Activated CD8-positive, alpha-beta memory T cell treated with anti-CD3 and anti-CD28 coated beads for 1 hour (primary cell): ENCODE measurements at places on chromosomes 5 and 9.

DNA sequence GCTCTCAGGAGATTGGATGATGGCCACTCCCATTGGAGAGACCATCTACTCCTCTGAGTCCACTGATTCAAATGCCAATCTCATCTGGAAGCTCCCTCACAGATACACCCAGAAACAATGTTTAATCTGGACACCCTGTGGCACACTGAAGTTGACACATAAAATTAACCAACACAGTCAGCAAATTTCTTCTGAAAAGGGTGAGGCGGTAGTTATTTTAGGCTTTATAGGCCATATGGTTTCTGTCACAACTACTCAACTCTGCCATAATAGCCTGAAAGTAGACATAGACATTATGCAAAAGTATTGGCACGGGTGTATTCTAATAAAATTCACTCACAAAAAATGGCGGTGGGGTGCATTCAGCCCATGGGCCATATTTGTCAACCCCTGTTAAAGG, 244.5 kb upstream of the VLDLR start:
- DNase-seq, result no peak

DNA sequence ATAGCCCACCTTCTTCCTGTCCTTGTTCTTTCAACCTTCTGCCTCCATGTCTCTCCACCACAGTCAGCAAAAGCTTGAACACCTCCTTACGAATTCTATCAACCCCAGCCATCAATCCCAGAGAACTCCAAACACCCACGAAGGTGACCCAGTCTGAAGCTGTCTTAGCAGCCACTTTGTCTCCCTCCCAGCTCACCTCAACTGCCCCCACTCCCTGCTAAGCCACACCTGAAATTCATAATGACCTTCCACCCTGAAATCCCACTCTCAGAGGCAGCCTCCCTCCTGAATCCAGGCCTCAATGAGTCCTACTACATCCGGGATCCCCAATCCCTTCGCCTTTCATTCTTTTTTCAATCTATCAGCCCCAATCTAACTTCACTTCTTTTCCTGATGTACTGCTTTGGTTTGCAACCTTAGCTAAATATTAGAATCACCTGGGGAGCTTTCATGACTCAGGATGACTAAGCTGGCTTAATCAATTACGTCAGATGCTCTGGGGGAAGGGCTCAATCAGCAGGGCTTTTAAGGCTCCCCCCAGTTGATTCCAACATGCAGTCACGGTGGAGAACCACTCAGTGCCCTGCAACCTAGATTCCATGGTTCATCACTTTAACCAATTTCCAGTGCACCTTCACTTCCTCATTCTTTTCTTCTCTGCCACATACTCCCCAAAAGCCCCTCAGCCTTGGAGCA, 32.2 kb downstream of the BHMT start:
- no peak for DNase-seq

DNA sequence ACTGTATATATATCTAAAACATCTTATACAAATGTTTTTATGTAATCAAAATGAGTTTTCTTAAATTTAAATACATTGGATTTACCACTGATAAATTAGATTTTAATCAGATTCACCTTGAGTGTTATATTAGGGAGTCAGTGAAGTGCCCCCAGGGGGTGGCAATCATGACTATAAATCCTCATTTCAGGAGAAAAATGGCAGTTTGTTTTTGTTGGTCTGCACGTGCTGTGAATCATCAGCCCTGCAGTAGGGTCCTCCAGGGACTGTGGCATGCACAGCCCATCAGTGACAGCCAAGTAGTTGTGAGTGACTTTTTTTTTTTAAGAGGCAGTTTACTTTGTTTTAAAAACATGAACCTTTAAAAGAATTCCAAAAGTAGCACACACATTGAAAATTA, 65.2 kb downstream of the ZSWIM6 start:
- DNase-seq, result no peak

- DNase-seq, result no peak
These were observed 1.4 kb downstream of the RAPGEF1 start for GRCh38 chr9:131738293-131739132.

GRCh38 chr5:176824604-176825003, 14.2 kb downstream of the UNC5A start:
- no peak for DNase-seq

- no peak for DNase-seq
These were observed 332.4 kb downstream of the NTRK2 start for GRCh38 chr9:85001925-85002324.

- DNase-seq, result no peak
These were observed 9.8 kb upstream of the CPEB4 start for GRCh38 chr5:173878224-173878967.

DNA sequence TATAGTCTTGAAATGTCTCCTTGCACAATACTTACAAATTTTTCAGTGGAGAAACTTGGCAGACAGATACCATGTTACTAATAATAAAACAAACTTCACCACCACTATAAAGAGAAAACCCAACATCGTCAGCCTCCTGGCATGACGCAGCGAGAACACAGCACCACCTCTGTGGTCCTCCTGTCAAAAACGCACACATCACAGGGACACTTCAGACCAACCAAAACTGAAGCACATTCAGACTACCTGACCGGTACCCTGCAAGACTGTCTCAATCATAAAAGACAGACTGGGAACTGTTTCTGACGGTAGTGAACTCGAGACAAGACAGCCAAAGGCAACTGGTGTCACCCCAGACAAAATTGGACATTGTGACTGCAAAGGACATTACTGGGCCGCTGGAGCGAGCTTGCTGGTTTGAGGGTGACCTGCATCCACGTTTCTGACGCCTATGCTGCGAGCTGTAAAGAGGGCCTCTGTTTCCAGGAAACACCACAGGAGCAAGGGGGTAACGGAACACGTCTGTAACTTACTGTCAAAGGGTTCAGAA, 34.4 kb downstream of the NSUN2 start:
- DNase-seq, result no peak
